H4 (cell line): ENCODE measurements at places on chromosomes 6 and 20. TPM values are rescaled to one million over a fixed set of nuclear protein-coding genes. Genes with fewer than 3 reads are reported as not detected.

- DNase-seq: no peak
Observed at GRCh38 chr6:55917751-55918415, 42.5 kb upstream of the BMP5 start.

Gene FAM162B
- not detected in 2 replicates for total RNA-seq

- peak; percentile 77 for DNase-seq
Observed at GRCh38 chr6:33375143-33375671, 16.4 kb upstream of the KIFC1 start.

Gene PLCB1
- total RNA-seq: 9.0 and 10.6 TPM in 2 replicates

- DNase-seq: no peak
Observed at GRCh38 chr20:41017448-41018042, 11.1 kb upstream of the TOP1 start.

- no peak for DNase-seq
Observed at GRCh38 chr20:3251806-3252205, 12.8 kb upstream of the SLC4A11 start.

Gene WFDC12
- total RNA-seq: not detected in 2 replicates

- peak; percentile 72 for DNase-seq
Observed at GRCh38 chr6:7617801-7618764, 28.1 kb downstream of the SNRNP48 start.

Gene SLC17A2
- total RNA-seq: not detected in 2 replicates

- no peak for DNase-seq
Observed at GRCh38 chr6:97151601-97152000, 131.4 kb downstream of the MMS22L start.

DNA sequence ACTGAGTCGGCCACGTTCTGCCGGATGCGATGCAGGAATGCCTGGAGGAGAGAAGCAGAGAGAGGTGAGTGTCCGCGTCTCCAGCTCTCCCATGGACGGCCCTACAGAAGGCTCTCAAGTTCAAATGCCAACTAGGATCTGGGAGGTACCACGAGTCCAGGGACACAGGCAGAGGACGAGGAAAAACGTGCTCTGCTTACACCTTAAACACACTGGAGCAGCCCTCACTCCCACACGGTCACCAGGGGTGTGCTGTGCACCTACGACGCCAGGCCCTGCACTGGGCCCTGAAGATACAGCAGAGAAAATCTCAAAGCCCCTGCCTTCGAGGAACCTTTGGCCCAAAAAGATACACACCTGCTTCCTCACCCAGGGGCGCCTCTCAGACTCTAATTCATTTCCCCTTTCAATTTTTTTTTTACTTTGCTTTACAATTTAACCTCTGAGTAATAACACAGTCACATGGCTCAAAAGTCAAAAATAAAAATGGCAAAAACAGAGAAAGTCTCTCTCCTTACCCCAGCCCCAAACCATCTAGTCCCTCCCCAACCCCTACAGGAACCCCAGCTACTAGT, 79.9 kb downstream of the PREX1 start:
- DNase-seq: no peak

- no peak for DNase-seq
Observed at GRCh38 chr6:125107896-125108295, 45.7 kb upstream of the TPD52L1 start.

DNA sequence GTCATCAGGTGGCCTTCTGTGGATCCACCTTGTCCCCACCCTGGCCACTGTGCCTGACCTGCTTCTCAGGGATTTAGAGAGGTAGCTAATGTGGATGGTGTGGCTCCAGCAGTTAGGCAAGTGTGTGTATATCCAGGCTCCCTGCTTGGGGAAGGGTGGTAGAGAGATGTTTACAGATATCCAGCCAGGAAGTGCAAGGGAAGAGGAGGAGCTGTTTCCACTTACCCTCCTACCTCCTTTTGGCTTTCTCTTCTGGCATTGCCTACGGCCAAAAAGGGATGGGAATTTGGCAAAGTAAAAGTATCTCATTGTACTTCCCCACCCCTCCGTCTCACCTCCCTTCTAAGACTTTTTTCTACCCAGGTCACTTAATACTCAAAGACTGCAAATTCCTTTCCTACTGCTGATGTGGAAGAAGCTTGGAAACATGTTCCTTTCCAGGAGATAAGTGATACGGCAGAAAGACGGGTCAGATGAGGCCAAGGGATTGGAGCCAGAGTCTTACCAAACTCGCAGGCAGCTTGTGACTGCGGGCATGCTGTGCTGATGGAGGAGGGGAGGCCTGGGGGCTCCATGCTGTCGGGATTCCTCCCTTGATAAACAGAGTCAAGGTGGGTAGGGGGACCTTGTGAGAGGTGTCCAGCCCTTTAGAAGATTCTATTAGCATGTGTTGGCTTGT, 253.4 kb downstream of the PRL start:
- DNase-seq: no peak

DNA sequence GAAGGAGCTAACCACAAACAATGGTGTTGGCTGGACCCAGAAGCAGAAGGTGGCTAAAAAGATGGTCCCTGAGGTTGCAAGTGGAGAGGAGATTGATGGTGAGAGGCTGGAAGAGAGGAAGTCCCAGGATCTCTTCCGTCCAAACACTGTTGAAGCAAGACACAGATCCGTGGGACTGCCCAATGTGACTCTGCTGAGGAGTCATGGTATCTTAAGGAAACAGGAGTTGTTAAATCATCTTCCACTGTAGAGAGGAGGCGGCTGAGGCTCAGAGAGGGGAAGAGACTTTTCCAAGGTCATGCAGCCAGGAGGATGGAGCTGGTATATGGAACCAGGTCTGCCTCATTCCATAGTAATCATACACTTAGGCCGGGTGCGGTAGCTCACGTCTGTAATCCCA, 4.1 kb upstream of the ZNF335 start:
- no peak for DNase-seq

Gene SAMD10
- not detected in 2 replicates for total RNA-seq

GRCh38 chr6:105363100-105363754, 39.7 kb downstream of the PREP start:
- DNase-seq: no peak

DNA sequence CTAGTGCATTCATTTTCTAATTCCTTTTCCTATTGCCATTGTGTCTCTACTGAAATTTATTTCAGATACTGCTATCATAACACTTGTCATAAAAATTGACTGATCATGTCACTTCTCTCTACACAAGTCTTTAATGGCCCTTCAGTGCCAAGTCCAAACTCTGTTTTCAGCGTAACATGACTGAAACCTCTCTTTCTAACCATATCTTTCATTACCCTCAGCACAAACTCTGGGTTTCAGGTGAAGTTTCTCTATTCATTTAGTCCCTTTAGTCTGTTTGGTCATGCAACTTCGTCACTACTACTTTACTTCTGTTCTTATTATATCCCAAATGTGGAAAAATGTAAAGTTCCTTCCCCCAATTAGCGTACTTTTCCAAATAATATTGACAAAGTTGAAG, 234.9 kb downstream of the OGFRL1 start:
- DNase-seq: no peak

- no peak for DNase-seq
Observed at GRCh38 chr6:140576004-140576555, 1201.6 kb upstream of the CITED2 start.

DNA sequence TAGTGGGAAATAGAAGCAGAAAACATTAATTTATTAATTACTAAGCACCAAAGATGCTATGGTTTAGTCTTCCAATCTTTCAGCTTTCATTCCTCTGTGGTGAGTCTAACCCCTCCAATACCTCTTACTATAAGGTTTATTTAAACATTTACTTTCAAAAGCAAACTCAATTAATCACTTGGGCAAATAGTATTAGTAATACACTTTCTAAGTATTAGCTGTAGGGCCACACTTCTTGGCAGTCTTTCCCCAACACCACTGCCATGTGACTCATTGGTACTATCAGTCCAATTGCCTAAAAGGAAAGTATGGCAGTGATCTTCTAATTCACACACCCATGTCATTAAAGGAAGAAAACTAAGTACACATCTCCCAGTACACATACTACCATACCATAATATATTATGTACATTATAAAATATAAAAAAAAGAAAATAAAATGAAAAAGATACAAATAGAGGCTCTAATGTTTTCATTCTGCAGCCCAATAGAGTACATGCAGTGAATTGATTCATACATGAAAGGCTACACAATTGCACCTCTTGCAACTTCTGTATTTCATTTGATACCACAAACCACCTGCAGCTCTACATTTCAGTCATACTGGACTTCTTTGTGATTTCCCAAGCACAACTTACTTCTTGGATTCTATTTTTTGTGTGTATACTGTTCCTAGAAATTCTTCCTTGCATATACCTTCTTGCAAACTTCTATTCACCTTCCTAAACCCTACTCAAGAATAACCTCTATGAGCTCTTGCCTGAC, 218.6 kb downstream of the PKHD1 start:
- DNase-seq: no peak

- DNase-seq: no peak
Observed at GRCh38 chr6:135280375-135281136, 99.4 kb downstream of the MYB start.

DNA sequence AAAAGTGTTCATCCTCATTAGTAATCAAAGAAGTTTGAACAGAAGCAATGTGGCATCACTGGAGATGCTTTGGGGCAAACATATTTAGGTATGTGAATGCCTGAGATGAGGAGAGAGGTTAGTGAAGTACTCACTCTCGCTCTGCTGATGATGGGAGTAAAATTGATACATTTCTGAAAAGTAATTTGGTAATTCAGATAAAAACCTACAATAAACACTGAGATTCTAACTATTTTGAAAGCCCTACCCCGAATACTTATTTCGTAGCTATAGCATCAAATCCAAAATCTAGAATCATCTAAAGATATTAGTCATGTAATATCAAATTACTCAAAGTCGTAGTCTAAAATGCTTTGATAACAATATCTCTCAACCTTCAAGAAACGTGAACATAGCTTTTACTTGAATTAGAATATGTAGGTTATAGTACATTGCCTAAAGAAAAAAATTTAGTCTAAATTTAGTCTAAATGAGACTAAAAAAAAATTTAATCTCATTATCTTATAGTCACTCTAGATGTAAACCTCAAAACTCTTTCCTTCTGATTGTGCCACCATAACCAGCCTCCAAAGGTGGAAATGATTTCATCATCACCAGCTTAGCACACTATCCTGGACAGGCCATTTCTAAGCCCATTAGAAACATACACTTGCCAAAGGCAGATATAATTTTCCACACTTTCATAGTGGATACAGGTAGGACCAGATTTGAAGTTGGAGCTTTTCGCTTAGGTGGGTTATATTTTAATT, 232.5 kb upstream of the TAB2 start:
- DNase-seq: no peak

DNA sequence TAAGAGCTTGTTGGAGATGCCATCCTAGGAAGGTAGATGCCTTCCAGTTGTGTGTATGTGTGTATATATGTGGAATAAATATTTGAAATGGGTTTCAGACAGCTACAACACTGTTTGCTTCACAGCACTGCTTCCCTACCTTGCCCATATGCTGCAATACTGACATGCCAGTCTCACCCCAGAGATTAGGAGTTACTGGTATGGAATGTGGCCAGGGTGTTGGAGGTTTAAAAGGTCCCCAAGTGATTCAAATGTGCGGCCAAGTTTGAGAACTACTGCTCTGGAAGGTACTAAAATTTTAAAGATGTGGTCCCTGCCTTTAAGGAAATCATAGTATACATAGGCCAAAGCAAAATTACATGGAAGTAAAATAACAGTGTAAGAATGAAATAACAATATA, 39.5 kb downstream of the BCKDHB start:
- no peak for DNase-seq

Gene IL17F
- total RNA-seq: not detected in 2 replicates

GRCh38 chr20:38558596-38559360, 22.2 kb upstream of the ADIG start:
- no peak for DNase-seq
